Heart left ventricle (tissue), 16 donors: ENCODE measurements at places on chromosomes 7 and 10.

GRCh38 chr7:42099470-42100155 is 137.4 kb downstream of the GLI3 start:
- peaks cover 24% of the 10 kb centered on the region for H3K4me1 ChIP-seq
- no peaks in the 10 kb centered on the region for H3K27me3 ChIP-seq
- no peak overlapping the region for H3K27ac ChIP-seq
- H3K36me3 ChIP-seq, result no peaks in the 10 kb centered on the region
- no peak overlapping the region for H3K4me3 ChIP-seq

DNA sequence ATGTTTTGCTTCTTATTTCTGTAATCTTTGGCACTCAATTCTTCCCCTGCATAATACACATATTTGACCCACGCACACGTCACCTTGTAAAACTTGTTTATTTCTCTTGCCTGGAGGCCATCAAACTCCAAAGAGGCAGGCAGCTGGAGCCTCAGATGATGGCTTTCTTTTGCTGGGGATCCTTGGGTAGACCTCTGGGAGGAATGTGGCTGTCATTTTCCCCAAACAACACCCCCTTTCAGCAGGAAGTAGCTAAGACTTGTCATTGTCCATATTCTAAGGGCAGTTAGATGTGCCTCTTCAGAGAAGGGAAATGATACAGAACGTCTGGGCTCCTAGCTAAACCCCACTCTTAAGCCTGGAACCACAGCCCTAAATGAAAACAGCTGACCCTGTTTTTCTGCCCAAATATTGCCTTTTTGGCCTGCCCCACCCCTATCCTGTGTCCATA is 111.3 kb downstream of the ITGB8 start:
- no peak overlapping the region for H3K27ac ChIP-seq
- H3K27me3 ChIP-seq, result no peaks in the 10 kb centered on the region
- no peaks in the 10 kb centered on the region for H3K4me1 ChIP-seq
- H3K4me3 ChIP-seq, result no peak overlapping the region
- no peaks in the 10 kb centered on the region for H3K36me3 ChIP-seq
- no peak for DNase-seq

GRCh38 chr7:19448091-19448490 is 260.7 kb downstream of the POLR1F start:
- no peak overlapping the region for H3K4me3 ChIP-seq
- H3K27me3 ChIP-seq, result no peaks in the 10 kb centered on the region
- H3K27ac ChIP-seq, result no peak overlapping the region
- no peaks in the 10 kb centered on the region for H3K36me3 ChIP-seq
- no peaks in the 10 kb centered on the region for H3K4me1 ChIP-seq
- no peak for DNase-seq

DNA sequence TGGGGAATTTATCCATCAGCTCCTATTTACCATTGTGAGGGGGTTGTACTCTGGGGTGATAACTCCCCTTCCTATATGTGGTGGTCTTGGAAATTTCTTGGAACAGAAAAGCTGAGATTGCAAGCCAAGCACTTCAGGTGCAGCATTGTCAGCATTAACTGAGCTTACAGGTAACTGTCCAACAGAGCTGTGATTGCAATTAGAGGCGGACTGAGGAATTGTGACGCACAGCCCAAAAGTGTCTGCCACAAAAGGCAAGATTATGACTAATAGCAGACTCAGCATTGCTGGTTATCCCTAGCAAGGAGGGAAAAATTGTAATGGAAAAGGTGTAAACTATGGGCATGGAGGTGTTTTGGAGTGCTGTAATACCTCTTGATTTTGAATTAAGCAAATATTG is 126.1 kb upstream of the AGR3 start:
- no peak for DNase-seq
- H3K27ac ChIP-seq, result no peak overlapping the region
- no peaks in the 10 kb centered on the region for H3K27me3 ChIP-seq

GRCh38 chr7:141178486-141179135 is 104.7 kb downstream of the TMEM178B start:
- DNase-seq, result no peak
- H3K27me3 ChIP-seq, result no peaks in the 10 kb centered on the region
- H3K4me1 ChIP-seq, result no peaks in the 10 kb centered on the region
- no peaks in the 10 kb centered on the region for H3K36me3 ChIP-seq

GRCh38 chr7:124412531-124412930 is 353.1 kb downstream of the GPR37 start:
- H3K4me1 ChIP-seq, result peaks cover 3% of the 10 kb centered on the region
- no peak overlapping the region for H3K27ac ChIP-seq
- no peaks in the 10 kb centered on the region for H3K36me3 ChIP-seq
- no peak for DNase-seq

- no peak for DNase-seq
- no peaks in the 10 kb centered on the region for H3K36me3 ChIP-seq
These were observed 6.4 kb downstream of the KNDC1 start for GRCh38 chr10:133166504-133166827.

- no peaks in the 10 kb centered on the region for H3K27me3 ChIP-seq
- DNase-seq, result no peak
- no peak overlapping the region for H3K27ac ChIP-seq
- H3K4me1 ChIP-seq, result no peaks in the 10 kb centered on the region
These were observed 461.3 kb downstream of the PAXIP1 start for GRCh38 chr7:154541606-154542005.

DNA sequence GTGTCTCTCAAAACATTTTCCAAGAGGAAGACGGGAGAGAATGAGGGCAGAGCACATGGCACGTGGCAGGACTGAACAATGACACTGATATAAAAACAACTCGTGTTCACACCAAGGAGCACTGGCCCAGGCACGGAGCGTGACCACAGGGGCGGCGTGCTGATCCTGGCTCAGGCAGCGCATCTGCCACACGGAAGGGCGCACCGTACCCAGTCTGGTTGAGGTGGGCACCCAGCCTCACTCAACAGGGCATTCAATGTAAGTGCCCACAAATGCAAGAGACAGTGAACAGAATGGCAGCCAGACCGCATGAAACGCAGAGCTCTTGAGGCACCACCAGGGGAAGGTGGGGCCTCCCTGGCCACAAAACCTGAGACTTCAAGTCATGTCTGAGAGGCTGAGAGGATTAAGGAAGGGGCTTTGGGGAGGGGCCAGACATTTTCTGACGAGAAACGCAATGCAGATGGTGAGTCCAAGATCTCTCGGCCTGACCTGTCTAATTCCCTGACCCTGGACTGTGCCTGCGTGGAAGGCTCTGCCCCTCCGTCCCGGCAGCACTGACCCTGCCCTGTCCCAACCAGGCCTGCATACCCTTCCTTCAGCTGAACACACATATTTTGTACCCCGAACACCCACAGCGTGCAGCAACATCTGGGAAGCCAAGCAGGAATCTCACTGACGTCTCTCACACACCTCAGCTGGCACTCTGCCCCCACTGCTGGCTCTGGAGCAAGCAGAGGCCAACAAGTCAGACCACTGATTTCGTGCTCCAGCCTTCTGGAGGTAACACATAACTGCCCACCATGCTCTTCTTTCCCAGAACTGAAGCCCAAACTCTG is 35.5 kb downstream of the VOPP1 start:
- no peaks in the 10 kb centered on the region for H3K27me3 ChIP-seq
- no peak overlapping the region for H3K27ac ChIP-seq

GRCh38 chr7:129401228-129401966 is 32.8 kb upstream of the STRIP2 start:
- no peaks in the 10 kb centered on the region for H3K4me1 ChIP-seq
- peaks cover 15% of the 10 kb centered on the region for H3K36me3 ChIP-seq
- no peak overlapping the region for H3K27ac ChIP-seq
- H3K4me3 ChIP-seq, result no peak overlapping the region

GRCh38 chr10:72702868-72703581 is 11.1 kb downstream of the MCU start:
- peak overlapping the region; percentile 49 for H3K27ac ChIP-seq
- H3K36me3 ChIP-seq, result no peaks in the 10 kb centered on the region
- H3K4me1 ChIP-seq, result peaks cover 11% of the 10 kb centered on the region
- no peak for DNase-seq

GRCh38 chr10:14454629-14455028 is 123.9 kb upstream of the FRMD4A start:
- DNase-seq, result no peak
- no peak overlapping the region for H3K27ac ChIP-seq
- no peaks in the 10 kb centered on the region for H3K36me3 ChIP-seq
- H3K27me3 ChIP-seq, result no peaks in the 10 kb centered on the region
- no peaks in the 10 kb centered on the region for H3K4me1 ChIP-seq

GRCh38 chr10:80684259-80684658 is 146.6 kb downstream of the SH2D4B start:
- no peak for DNase-seq
- H3K36me3 ChIP-seq, result no peaks in the 10 kb centered on the region
- no peaks in the 10 kb centered on the region for H3K27me3 ChIP-seq
- H3K4me1 ChIP-seq, result no peaks in the 10 kb centered on the region
- no peak overlapping the region for H3K27ac ChIP-seq

- H3K4me1 ChIP-seq, result no peaks in the 10 kb centered on the region
- H3K4me3 ChIP-seq, result no peak overlapping the region
- H3K27me3 ChIP-seq, result no peaks in the 10 kb centered on the region
- no peak for DNase-seq
These were observed 504.6 kb upstream of the MKI67 start for GRCh38 chr10:128630787-128631252.

- H3K36me3 ChIP-seq, result no peaks in the 10 kb centered on the region
- DNase-seq, result no peak
- H3K4me3 ChIP-seq, result no peak overlapping the region
These were observed 266.8 kb downstream of the INHBA start for GRCh38 chr7:41436139-41436538.

- no peak overlapping the region for H3K27ac ChIP-seq
- H3K36me3 ChIP-seq, result no peaks in the 10 kb centered on the region
- no peak for DNase-seq
- H3K4me3 ChIP-seq, result no peak overlapping the region
These were observed 122.9 kb downstream of the NPY start for GRCh38 chr7:24406789-24407299.

- H3K27ac ChIP-seq, result no peak overlapping the region
- no peaks in the 10 kb centered on the region for H3K4me1 ChIP-seq
- no peaks in the 10 kb centered on the region for H3K36me3 ChIP-seq
- no peak overlapping the region for H3K4me3 ChIP-seq
- H3K27me3 ChIP-seq, result no peaks in the 10 kb centered on the region
These were observed 63.9 kb downstream of the GFRA1 start for GRCh38 chr10:116208956-116209567.

GRCh38 chr7:75985518-75986146 is 8.8 kb downstream of the TMEM120A start:
- H3K36me3 ChIP-seq, result peaks cover 75% of the 10 kb centered on the region
- peaks cover 21% of the 10 kb centered on the region for H3K4me1 ChIP-seq
- peak; percentile 73 for DNase-seq
- no peak overlapping the region for H3K4me3 ChIP-seq

DNA sequence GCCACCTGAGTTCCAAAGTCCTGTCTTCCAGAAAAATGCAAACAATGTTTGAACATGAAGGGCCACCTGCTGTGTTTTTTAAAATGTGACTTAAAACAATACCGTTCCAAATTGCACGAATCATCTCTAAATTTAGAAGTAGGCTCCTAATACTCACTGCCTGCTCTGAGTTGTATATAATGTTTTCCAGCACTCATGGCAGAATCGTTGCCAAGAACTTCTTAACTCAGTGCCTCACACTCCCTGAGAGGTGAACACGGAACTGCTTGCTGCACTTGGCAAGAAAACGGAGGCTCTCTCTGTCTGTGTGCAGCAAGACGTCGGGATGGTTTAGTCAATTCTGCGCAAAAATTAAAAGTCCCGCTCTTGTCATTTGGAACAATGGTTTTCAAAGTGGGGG is 757.3 kb upstream of the AUTS2 start:
- H3K27me3 ChIP-seq, result no peaks in the 10 kb centered on the region
- no peaks in the 10 kb centered on the region for H3K4me1 ChIP-seq
- DNase-seq, result no peak

- peaks cover 5% of the 10 kb centered on the region for H3K27me3 ChIP-seq
- peak overlapping the region; percentile 95 for H3K4me3 ChIP-seq
- DNase-seq, result no peak
These were observed 957 bp upstream of the ELMO1 start for GRCh38 chr7:37449621-37450020.

- H3K36me3 ChIP-seq, result peaks cover 23% of the 10 kb centered on the region
- H3K27ac ChIP-seq, result peak overlapping the region; percentile 82
These were observed 22.1 kb downstream of the CYP17A1 start for GRCh38 chr10:102814873-102815661.

DNA sequence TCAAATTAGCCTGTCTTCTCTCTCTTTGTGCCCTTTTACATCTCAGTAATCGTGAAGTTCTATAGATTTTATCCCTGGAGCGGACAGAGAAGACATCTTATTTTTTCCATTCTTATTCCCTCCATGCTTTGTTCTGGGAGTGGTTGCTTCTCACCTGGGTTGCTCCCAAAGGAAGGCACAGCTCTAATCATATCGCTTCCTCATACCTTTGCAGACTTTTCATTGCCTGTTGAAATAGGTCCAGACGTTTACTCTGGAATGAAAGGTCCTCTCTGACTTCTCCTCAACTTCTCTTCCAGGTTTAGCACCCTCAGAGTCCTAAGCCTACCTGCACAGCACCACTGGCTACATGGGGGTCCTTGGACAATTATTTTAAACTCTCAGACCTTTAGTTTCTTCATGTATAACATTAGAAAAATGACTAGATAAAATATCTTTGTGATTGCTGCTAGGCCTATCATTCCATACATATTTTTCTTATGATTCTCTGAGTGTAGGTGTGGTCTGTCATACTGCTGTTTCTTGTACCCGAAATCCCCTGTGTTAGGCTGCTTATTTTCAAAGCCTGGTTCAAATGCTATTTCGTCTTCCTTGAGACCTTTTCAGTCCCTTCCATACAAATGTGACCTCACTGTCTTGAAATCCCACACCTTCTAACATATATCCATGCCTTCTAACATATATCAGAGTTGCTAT is 418.1 kb downstream of the GFRA1 start:
- no peaks in the 10 kb centered on the region for H3K4me1 ChIP-seq
- no peaks in the 10 kb centered on the region for H3K27me3 ChIP-seq
- H3K4me3 ChIP-seq, result no peak overlapping the region
- no peak overlapping the region for H3K27ac ChIP-seq
- no peaks in the 10 kb centered on the region for H3K36me3 ChIP-seq
- no peak for DNase-seq

DNA sequence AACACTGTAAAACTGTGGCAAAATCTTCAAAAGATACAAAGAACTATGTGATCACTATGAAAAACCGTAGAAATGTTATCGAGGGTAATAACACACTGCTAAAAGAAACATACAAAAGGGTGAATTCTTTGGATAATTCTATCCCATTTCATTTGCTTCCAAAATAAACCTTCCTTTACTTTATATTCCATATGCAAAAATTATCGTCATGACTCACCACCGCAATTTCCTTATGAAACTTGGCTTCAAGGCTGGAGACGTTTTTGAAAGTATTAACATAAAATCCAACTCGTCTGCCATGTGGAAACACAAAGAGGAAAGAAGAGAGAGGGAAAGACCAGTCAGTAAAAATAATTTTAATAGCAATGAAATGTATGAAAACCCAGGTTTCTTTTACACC is 165.2 kb downstream of the AMPH start:
- H3K27me3 ChIP-seq, result no peaks in the 10 kb centered on the region
- no peaks in the 10 kb centered on the region for H3K4me1 ChIP-seq
- no peaks in the 10 kb centered on the region for H3K36me3 ChIP-seq
- no peak overlapping the region for H3K4me3 ChIP-seq
- no peak for DNase-seq

- H3K27me3 ChIP-seq, result no peaks in the 10 kb centered on the region
- DNase-seq, result no peak
- H3K36me3 ChIP-seq, result no peaks in the 10 kb centered on the region
- H3K27ac ChIP-seq, result no peak overlapping the region
- no peak overlapping the region for H3K4me3 ChIP-seq
These were observed 16.2 kb downstream of the GHITM start for GRCh38 chr10:84155521-84155920.
